ENCODE measurements at places on chromosomes 13 and 19. TPM values are rescaled to one million over a fixed set of nuclear protein-coding genes. Genes with fewer than 3 reads are reported as not detected.

DNA sequence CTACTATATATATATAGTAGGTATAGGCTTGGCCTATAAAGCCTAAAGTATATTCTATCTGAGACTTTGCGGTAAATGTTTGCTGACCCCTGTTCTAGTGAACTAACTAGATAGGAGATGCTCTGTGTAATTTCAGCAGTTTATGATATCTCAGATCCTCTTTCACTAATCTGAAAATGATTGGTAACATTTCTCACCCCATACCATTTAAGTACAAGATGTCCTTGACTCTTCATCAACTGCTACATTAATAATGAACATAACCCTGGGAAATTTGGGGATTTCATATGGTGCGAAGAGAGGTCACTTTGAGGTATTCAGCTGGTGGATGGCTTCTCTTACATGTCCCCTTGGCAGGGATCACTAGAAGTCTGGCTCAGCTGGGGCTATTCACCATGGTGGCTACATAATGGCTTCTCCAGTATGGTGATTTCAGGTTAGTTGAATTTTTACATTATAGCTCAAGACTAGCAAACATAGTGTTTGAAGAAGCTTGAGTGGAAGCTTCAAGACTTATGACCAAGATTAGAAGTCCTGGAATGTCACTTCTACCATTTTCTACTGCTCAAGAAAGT, 103.6 kb upstream of the MYCBP2 start:
- DNase-seq, result no peak

- DNase-seq, result peak; percentile 99
Observed at GRCh38 chr19:49451430-49452181, at the start of gene PIH1D1. Gene PIH1D1 (minus strand): TSS chr19:49451814. CDS start chr19:49451574, 240 bp downstream.

Gene MAG
- not detected for total RNA-seq

Gene NLRP11
- not detected for total RNA-seq

Gene WTIP
- 40.6 TPM for total RNA-seq

Data from fibroblast of villous mesenchyme (primary cell).